Regular cardiac myocyte (primary cell): ENCODE measurements at places on chromosomes 5 and 9. TPM values are rescaled to one million over a fixed set of nuclear protein-coding genes. Genes with fewer than 3 reads are reported as not detected.

The FBP2 gene
- total RNA-seq, result not detected in 2 replicates

The PCDHGA2 gene
- total RNA-seq, result 1.5 and 3.1 TPM in 2 replicates

The SARDH gene
- total RNA-seq, result 9.6 and 12.8 TPM in 2 replicates

The TMEM8B gene
- total RNA-seq, result 0.58 and 2.0 TPM in 2 replicates

The PDLIM4 gene
- 33.0 and 37.2 TPM in 2 replicates for total RNA-seq

The TMEM215 gene
- total RNA-seq, result not detected in 2 replicates

The RGS7BP gene
- total RNA-seq, result 0.19 and 0.85 TPM in 2 replicates

The GRM6 gene
- not detected in 2 replicates for total RNA-seq

The GRK6 gene
- 12.7 and 32.4 TPM in 2 replicates for total RNA-seq

The BRIX1 gene
- total RNA-seq, result 40.0 and 73.8 TPM in 2 replicates

The DMRT3 gene
- not detected in 2 replicates for total RNA-seq

The WDR31 gene
- 1.3 and 2.0 TPM in 2 replicates for total RNA-seq

The FCN2 gene
- total RNA-seq, result 0.28 TPM in 1 of 2 replicates, not detected in the other

The DAB2IP gene
- 6.1 and 20.6 TPM in 2 replicates for total RNA-seq

The DCP2 gene
- 29.0 and 36.8 TPM in 2 replicates for total RNA-seq

The CCDC183 gene
- total RNA-seq, result under 0.01 and 0.28 TPM in 2 replicates

The MEGF10 gene
- total RNA-seq, result under 0.01 and 0.56 TPM in 2 replicates

The PLPP7 gene
- total RNA-seq, result 16.9 and 19.4 TPM in 2 replicates

The EPB41L4A gene
- total RNA-seq, result 1.5 and 4.2 TPM in 2 replicates

The PGM5 gene
- total RNA-seq, result 8.8 and 33.5 TPM in 2 replicates

The PLGRKT gene
- 9.0 and 16.5 TPM in 2 replicates for total RNA-seq

The CER1 gene
- not detected in 2 replicates for total RNA-seq

The TNFSF8 gene
- not detected in 2 replicates for total RNA-seq

The BDP1 gene
- total RNA-seq, result 19.6 and 20.0 TPM in 2 replicates

The F12 gene
- total RNA-seq, result 0.58 TPM in 1 of 2 replicates, not detected in the other

The TEK gene
- total RNA-seq, result 18.6 and 31.1 TPM in 2 replicates

The ENG gene
- 24.2 and 34.3 TPM in 2 replicates for total RNA-seq

The FYB1 gene
- total RNA-seq, result under 0.01 and 0.77 TPM in 2 replicates
